ENCODE measurements at places on chromosomes 3 and 15.

- no peak for DNase-seq
These were observed 46.7 kb downstream of the RAD54L2 start for GRCh38 chr3:51585197-51585596.

- no peak for DNase-seq
These were observed 130.7 kb upstream of the KCNMB2 start for GRCh38 chr3:178405531-178405930.

DNA sequence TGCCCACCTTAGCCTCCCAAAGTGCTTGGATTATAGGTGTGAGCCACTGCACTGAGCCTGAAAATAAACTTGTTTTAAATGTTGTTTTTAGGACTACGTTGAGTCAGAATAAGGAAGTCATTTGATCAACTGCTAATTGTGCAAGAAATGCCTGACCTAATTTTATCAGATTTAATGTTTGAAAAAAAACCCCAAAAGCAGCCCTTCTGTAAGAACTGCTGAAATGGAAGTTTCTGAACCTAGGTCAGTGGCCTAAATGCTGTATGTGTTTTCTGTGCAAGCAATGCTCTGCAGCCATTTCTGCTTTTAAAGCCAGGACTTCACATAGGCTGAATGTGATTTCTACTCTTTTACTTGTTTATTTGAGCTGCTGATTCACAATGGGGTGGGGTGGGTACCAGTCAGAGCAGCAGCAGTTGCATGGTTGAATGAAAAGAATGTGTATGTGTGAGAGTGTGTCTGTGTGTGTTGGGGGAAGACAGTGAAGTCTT is 6.6 kb downstream of the GPX1 start:
- DNase-seq = peak; percentile 84

- no peak for DNase-seq
These were observed at the start of gene ZNF385D for GRCh38 chr3:21750831-21751391. ZNF385D (minus strand) TSS chr3:21751210; CDS start chr3:21750916, 294 bp downstream.

DNA sequence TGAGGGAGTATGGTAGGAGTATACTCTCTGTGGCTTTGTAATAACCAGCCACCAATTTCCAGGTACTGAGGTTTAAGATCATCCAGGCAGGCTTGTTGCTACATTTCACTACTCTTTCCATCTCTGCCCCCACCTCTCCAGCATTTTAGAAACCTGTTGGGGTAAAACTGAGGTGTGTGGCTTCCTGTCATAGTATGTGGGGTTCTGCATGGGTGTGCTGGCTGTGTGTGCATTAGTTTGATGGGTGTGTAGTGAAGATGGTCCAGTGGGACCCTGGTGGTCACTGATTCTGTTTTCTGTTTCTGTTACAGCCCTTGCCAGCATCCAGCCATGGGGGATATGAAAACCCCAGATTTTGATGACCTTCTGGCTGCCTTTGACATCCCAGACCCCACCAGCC is 34.0 kb downstream of the ZNF592 start:
- DNase-seq = no peak

GRCh38 chr3:156792945-156793344 is 33.2 kb upstream of the LEKR1 start:
- DNase-seq = peak; percentile 47

All from MV-4-11 (cell line).